ENCODE measurements at places on chromosomes 5 and 9. TPM values are rescaled to one million over a fixed set of nuclear protein-coding genes. Genes with fewer than 3 reads are reported as not detected.

Gene PCDHA13
- 0.86 TPM for total RNA-seq

Gene SHC3
- total RNA-seq = not detected

Gene RNF130
- total RNA-seq = 67.9 TPM

Gene ENC1
- total RNA-seq = 59.3 TPM

Gene ZNF622
- total RNA-seq = 41.5 TPM

Gene PCDHA4
- 4.2 TPM for total RNA-seq

Gene ST8SIA4
- not detected for total RNA-seq

Gene MARCHF3
- not detected for total RNA-seq

Gene CTNNAL1
- total RNA-seq = 95.8 TPM

Gene NFX1
- 17.4 TPM for total RNA-seq

Gene ARAP3
- not detected for total RNA-seq

Gene ZNF608
- total RNA-seq = 25.7 TPM

Gene SMARCA2
- 0.92 TPM for total RNA-seq

Gene RGS7BP
- not detected for total RNA-seq

Gene TOR2A
- 17.9 TPM for total RNA-seq

Gene CORO2A
- 9.3 TPM for total RNA-seq

Gene RGMB
- 1.2 TPM for total RNA-seq

Gene RNF183
- not detected for total RNA-seq

Gene APBA1
- total RNA-seq = 3.0 TPM

Gene ZNG1F
- total RNA-seq = 1.0 TPM

Gene FSTL4
- total RNA-seq = not detected

Gene MYMK
- total RNA-seq = not detected

Gene PDZD2
- 4.6 TPM for total RNA-seq

Gene IL7R
- not detected for total RNA-seq

Gene CRHBP
- 12.2 TPM for total RNA-seq

Gene NR5A1
- total RNA-seq = 0.54 TPM

Gene QRFP
- not detected for total RNA-seq

Gene PAX5
- total RNA-seq = not detected

Gene ELAVL2
- not detected for total RNA-seq

Gene PCDH12
- total RNA-seq = not detected

Gene FOXD4L4
- total RNA-seq = not detected

Gene NMUR2
- not detected for total RNA-seq

Gene ARID3C
- total RNA-seq = 1.5 TPM

Gene GABRP
- not detected for total RNA-seq

Gene FGF1
- total RNA-seq = 0.03 TPM

Gene PCDHGB7
- not detected for total RNA-seq

Gene TMEM215
- total RNA-seq = not detected

Gene GADD45G
- total RNA-seq = not detected

Gene PHYKPL
- total RNA-seq = 26.6 TPM

Gene EDIL3
- not detected for total RNA-seq

Gene EXOSC3
- total RNA-seq = 86.5 TPM

Gene IRX4
- total RNA-seq = not detected

Gene PTTG1
- total RNA-seq = 403 TPM

Gene FER
- 14.6 TPM for total RNA-seq

Gene IL3
- total RNA-seq = not detected

Measured in G401 (cell line).